ENCODE measurements at places on chromosomes 2 and 18.

DNA sequence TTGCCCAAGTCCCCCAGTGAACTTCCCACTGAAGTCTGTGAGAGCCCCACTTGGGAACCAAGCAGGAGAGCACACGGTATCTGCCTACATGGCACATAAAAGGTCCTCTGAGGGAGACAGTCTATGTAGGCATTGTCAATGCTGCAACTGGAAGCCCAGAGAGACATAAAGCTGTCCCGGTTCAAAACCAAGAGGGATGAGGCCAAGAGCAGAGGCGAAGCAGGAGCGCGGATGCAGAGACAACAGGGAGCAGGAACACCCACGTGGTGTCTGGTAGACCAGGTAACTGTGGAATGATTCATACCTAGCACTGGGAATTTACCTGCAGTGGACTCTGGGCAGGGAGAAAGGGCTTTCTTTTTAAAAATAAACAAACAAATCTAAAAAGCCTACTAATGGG lies 233.1 kb upstream of the SOX11 start:
- no peak overlapping the region for H3K4me3 ChIP-seq
- no peak overlapping the region for H3K27ac ChIP-seq

GRCh38 chr2:75640621-75641121 lies 5.9 kb upstream of the MRPL19 start:
- H3K27ac ChIP-seq = peak overlapping the region; percentile 40
- H3K36me3 ChIP-seq = no peaks in the 10 kb centered on the region
- no peaks in the 10 kb centered on the region for H3K27me3 ChIP-seq
- peaks cover 3% of the 10 kb centered on the region for H3K4me1 ChIP-seq
- no peak for DNase-seq

- H3K4me3 ChIP-seq = no peak overlapping the region
- no peak for DNase-seq
- H3K27ac ChIP-seq = no peak overlapping the region
- H3K27me3 ChIP-seq = no peaks in the 10 kb centered on the region
- no peaks in the 10 kb centered on the region for H3K36me3 ChIP-seq
- no peaks in the 10 kb centered on the region for H3K4me1 ChIP-seq
Measured at GRCh38 chr2:172976816-172977215, 98.8 kb upstream of the MAP3K20 start.

DNA sequence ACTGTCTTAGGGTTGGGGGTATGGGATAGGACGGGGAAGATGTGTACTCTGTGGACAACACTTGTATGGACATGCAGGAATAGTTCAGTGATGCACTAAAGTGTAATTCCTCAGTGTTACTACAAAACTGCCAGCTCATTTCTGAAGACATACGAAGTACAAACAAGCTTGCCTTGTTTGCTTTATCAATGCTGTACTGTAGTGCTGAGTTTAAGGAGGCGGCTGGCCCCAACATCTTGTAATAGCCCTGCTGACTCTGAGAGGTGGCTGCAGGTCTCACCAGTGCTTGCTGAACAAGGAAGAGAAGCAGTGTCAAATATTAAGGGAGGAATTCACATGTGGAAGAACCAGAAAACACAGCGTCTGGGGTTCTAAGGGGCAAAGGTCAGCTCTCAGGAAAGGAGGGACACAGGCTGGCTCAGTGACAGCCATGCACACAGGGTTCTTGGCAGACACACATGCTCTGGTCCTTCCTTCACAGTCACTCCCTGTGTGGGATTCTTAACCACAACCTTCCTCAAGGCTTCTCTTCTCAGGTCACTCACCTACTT lies 39.8 kb upstream of the EVA1A start:
- H3K4me3 ChIP-seq = no peak overlapping the region
- no peaks in the 10 kb centered on the region for H3K27me3 ChIP-seq
- H3K4me1 ChIP-seq = no peaks in the 10 kb centered on the region
- DNase-seq = no peak
- H3K27ac ChIP-seq = no peak overlapping the region

- no peaks in the 10 kb centered on the region for H3K27me3 ChIP-seq
- H3K36me3 ChIP-seq = no peaks in the 10 kb centered on the region
- no peak for DNase-seq
- H3K4me1 ChIP-seq = peaks cover 18% of the 10 kb centered on the region
Measured at GRCh38 chr18:58196881-58197872, 153.2 kb downstream of the NEDD4L start.

GRCh38 chr2:69721022-69721421 lies 20.9 kb upstream of the ANXA4 start:
- no peak for DNase-seq
- no peaks in the 10 kb centered on the region for H3K36me3 ChIP-seq
- H3K4me1 ChIP-seq = peaks cover 12% of the 10 kb centered on the region
- no peak overlapping the region for H3K27ac ChIP-seq

DNA sequence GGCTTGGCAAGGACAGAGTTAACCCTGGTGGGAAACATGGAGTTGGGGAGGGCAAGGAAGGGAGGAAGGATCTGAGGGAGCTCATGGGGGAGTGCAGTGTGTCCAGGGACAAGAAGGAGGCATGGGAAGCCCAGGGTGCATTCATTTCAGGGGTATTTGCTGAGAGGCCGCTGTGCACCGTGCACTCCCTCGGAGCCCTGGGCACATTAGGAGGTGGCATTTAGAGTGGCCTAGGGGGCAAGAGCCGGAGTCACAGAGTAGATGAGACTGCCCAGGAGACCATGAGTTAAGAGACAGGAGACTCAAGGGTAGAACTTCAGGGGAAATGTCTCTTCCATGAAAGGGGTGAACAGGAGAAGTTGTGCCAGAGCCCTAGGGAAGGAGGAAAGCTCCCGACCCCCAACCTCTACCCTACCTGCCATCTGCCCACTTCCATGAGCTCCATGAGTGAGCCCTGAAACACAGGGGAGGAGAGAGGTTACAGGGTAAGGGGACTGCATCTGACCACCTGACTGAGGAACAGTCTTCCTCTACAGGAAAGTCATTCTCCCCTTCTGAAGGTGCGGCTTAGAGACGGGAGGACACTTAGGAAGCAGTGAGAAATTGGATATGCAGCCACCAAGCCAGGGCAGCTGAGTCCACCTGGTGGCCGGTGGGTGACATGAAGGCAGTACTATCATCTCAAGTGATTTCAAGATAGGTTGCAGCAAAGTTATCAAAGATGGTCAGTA lies 58.5 kb upstream of the COPS8 start:
- no peaks in the 10 kb centered on the region for H3K4me1 ChIP-seq
- no peak overlapping the region for H3K4me3 ChIP-seq
- DNase-seq = no peak

DNA sequence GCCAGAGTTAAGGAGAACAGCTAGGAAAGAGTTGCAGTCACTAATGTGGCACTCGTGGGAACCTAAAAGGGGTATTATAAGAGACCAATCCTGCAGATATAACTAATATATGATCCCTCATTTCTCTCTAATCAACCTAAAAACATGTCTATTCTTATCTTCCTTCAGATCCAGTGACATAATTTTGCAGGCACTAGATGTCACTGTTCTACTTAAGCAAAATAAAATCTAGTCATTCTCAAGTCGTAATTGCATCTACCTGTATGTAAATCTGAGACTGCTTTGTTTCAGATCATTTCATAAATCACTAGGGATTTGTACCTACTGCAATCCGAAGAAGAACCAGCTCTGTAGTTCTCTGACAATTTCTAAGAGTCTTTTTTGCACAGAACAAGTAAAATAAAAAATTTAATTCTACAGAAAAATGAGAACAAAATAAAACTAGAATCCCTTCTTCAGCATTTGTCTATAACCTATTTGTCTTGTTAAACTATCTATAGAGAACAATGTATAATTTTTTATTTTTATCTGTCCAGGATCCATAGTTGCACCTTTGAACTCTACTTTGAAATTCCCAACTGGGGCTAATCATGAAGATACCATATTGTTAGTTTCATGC lies 56.5 kb upstream of the ERBB4 start:
- no peak for DNase-seq
- H3K27ac ChIP-seq = no peak overlapping the region

DNA sequence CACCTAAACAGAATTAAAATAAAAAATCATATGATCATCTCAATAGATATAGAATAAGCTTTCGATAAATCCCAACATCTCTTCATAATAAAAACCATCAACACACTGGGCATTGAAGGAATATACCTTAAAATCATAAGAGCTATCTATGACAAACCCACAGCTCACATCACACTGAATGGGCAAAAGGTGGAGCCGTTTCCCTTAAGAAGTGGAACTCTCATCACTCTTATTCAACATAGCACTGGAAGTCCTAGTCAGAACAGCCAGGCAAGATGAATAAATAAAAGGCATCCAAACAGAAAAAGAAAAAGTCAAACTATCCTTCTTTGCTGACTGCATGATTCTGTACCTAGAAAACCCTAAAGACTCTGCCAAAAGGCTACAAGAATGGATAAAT lies 510.3 kb downstream of the ZNF804A start:
- H3K4me1 ChIP-seq = no peaks in the 10 kb centered on the region
- no peaks in the 10 kb centered on the region for H3K27me3 ChIP-seq
- no peak overlapping the region for H3K4me3 ChIP-seq

GRCh38 chr2:60710707-60711106 lies 45.4 kb upstream of the PAPOLG start:
- H3K27me3 ChIP-seq = no peaks in the 10 kb centered on the region
- no peak overlapping the region for H3K4me3 ChIP-seq
- H3K4me1 ChIP-seq = no peaks in the 10 kb centered on the region
- no peaks in the 10 kb centered on the region for H3K36me3 ChIP-seq
- H3K27ac ChIP-seq = no peak overlapping the region
- no peak for DNase-seq

DNA sequence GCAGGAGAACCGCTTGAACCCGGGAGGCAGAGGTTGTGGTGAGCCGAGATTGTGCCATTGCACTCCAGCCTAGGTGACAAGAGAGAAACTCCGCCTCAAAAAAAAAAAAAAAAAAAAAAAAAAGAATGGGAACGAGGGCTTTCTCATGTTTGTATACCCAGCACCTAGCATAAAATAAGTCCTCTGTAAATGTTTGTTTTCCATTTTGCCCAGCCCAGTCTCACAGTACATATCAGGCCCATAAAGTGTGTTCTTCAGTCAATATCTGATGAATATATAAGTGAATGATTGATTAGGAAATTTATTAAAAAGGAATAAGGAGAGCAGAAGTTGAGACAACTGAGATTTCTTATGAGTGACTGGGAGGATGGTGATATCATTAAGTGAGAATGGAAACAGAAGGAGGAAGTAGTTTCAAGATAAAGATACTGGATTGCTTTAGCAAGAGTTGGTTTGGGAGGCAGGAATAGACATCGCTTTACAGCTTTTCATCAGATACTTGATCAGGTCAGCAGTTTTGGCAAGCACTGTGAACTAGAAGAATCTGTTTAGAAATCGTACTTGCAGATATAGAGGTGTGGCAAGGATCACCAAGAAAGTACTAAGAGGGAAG lies 327.5 kb downstream of the KIAA1328 start:
- no peak for DNase-seq
- H3K27me3 ChIP-seq = no peaks in the 10 kb centered on the region
- H3K4me3 ChIP-seq = no peak overlapping the region
- H3K4me1 ChIP-seq = no peaks in the 10 kb centered on the region

- H3K36me3 ChIP-seq = no peaks in the 10 kb centered on the region
- DNase-seq = no peak
- no peak overlapping the region for H3K27ac ChIP-seq
- no peak overlapping the region for H3K4me3 ChIP-seq
- no peaks in the 10 kb centered on the region for H3K27me3 ChIP-seq
- H3K4me1 ChIP-seq = no peaks in the 10 kb centered on the region
Measured at GRCh38 chr18:39835303-39836030, 2119.6 kb upstream of the PIK3C3 start.

DNA sequence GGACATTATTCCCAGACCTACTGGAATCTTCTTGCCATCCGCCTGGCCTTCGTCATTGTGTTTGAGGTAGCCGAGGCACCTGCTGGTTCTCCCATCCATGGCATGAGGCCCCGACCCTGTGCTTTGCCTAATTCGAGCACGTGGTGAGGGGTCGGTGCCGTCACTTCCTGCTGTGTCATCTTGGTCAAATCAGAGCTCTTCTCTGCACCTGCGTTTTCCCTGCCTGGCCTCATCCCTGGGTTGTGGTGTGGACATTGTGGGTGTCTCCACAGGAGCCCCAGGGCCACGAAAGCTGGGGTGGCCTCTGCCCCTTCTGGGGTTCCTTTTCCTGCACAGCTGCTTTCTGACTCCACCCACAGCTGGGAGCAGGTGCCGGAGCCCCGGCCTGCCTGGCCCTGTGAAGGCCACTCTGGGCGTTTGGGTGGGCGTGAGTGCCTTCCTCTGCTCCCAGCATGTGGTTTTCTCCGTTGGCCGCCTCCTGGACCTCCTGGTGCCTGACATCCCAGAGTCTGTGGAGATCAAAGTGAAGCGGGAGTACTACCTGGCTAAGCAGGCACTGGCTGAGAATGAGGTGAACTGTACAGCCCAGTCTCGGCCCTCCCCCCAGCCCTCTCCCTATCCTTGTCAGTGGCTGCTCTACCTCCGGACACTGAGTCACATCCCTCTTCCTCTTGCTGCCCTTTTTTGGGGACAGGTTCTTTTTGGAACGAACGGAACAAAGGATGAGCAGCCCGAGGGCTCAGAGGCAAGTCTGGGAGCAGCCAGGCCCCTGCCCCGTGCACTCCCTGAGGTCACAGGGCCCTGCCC lies 34.9 kb downstream of the ANO7 start:
- DNase-seq = no peak
- H3K27ac ChIP-seq = no peak overlapping the region
- peaks cover 8% of the 10 kb centered on the region for H3K4me1 ChIP-seq
- H3K4me3 ChIP-seq = no peak overlapping the region
- H3K36me3 ChIP-seq = peaks cover 35% of the 10 kb centered on the region
- H3K27me3 ChIP-seq = no peaks in the 10 kb centered on the region

DNA sequence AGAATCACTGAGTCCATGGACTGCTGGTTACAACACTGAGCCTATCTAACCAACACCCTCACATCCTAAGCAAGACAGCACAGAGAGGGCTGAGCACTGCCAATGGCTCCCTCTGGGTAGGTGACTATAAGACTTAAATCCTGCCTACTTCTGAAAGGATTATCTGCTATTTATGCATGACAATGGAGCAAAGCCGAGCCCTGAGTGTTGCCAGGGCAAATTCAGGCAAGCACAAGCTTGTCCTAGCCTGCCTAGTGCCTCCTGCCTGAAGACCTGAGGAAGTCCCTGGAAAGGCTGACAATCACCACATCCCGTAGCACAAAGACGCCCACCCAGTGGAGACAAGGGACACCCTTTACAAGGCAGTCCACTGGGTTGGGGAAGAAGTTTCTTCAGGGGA lies 129.7 kb downstream of the OSR1 start:
- H3K4me3 ChIP-seq = no peak overlapping the region
- H3K27ac ChIP-seq = no peak overlapping the region
- H3K27me3 ChIP-seq = no peaks in the 10 kb centered on the region
- no peaks in the 10 kb centered on the region for H3K36me3 ChIP-seq
- no peak for DNase-seq

DNA sequence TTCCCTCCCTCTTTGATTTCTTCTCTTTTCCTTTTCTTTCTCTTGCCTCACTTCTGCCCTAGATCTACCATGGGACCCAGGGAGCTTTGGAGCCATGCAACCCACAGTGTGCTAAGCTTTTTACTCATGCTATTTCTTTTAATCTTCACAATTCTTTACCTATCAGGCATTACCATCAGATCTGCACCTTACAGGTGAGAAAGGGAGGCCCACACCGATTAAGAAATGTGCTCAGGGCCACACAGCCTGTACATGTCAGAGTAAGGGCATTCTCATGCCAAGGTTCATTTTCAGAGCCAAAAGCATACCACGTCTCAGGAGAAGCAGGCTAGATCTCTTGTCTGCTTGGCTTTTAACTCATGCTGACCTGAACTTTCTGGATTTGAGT lies 161.9 kb downstream of the RPIA start:
- H3K27ac ChIP-seq = no peak overlapping the region
- no peaks in the 10 kb centered on the region for H3K36me3 ChIP-seq
- H3K4me1 ChIP-seq = peaks cover 3% of the 10 kb centered on the region
- no peaks in the 10 kb centered on the region for H3K27me3 ChIP-seq

- no peaks in the 10 kb centered on the region for H3K4me1 ChIP-seq
- H3K36me3 ChIP-seq = no peaks in the 10 kb centered on the region
- no peak for DNase-seq
- H3K4me3 ChIP-seq = no peak overlapping the region
Measured at GRCh38 chr2:145546091-145546490, 1026.2 kb upstream of the ZEB2 start.
